ENCODE measurements at places on chromosomes 16 and 17. TPM values are rescaled to one million over a fixed set of nuclear protein-coding genes. Genes with fewer than 3 reads are reported as not detected.

DNA sequence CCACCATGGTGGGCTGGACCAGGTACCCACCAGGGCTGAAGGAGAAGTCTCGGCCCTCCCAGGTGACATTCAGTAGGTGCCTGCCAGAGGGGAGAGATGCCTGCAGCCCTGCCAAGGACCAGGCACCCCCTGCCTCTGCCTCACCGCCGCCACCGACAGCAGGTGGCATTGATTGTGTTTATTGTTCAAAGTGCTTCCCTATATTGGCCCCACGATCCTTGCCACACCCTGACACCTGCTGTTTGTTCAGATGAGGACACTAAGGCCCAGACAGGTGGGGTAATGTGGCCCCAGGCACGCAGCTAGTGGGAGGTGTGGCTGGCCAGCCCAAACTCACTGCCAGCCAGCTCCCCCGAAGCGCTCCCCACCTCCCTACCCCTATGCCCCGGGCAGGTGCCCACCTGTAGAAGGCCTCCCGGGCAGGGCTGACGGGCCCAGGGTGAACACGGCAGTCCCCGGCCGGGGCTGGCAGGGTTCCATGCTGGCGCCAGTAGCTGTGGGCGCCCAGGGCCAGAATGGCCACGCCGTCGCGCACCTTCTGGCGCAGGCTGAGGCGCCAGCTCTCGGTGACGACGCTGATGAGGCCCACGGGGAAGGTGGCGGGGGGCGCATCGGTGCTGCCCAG, 8.0 kb downstream of the GRIN2C start:
- no peak for DNase-seq
- no peak overlapping the region for H3K27ac ChIP-seq
- H3K4me3 ChIP-seq = no peak overlapping the region

GRCh38 chr17:4970273-4970672, 2.7 kb upstream of the SPAG7 start:
- peaks cover 25% of the 10 kb centered on the region for H3K4me1 ChIP-seq
- H3K36me3 ChIP-seq = no peaks in the 10 kb centered on the region
- no peaks in the 10 kb centered on the region for H3K27me3 ChIP-seq
- peak overlapping the region; percentile 95 for H3K27ac ChIP-seq
- DNase-seq = no peak

DNA sequence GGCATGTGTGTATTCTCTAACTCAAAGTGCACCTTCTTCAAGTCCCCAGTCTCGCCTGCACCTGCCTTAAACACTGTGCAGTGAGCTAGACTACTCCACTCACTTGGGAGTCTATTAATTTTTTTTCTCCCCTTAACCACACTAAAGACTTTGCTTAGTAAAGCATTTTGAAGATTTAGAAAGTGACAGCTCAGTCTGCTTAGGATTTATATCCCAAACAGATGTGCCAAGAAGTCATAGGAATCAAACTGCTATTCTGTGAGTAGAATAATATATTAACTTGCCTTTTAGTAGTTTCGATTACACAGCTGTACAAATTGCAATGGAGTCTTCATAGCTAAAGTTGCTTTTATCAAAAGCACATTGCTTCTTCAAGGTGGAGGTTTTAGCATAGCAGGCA, 47.2 kb upstream of the MED13 start:
- H3K36me3 ChIP-seq = no peaks in the 10 kb centered on the region
- no peaks in the 10 kb centered on the region for H3K27me3 ChIP-seq
- H3K27ac ChIP-seq = no peak overlapping the region
- DNase-seq = no peak
- no peak overlapping the region for H3K4me3 ChIP-seq
- peaks cover 4% of the 10 kb centered on the region for H3K4me1 ChIP-seq

DNA sequence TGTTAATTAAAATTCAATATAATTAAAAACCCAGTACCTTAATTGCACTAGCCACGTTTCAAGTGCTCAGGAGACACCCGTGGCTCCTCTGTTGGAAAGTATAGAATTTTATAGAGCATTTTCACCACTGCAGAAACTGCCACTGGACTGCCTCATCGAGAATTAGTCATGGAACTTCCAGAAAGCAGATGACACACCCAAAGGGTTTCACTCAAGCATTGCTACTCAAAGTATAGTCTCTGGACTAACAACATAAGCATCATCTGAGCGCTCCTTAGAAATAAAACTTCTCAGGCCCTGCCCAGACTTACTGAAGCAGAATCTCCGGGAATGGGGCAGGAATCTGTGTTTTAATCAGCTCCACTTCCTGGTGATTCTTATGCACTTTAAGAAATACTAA, 63.5 kb upstream of the GPR139 start:
- no peak for DNase-seq
- no peak overlapping the region for H3K4me3 ChIP-seq
- H3K27ac ChIP-seq = no peak overlapping the region
- no peaks in the 10 kb centered on the region for H3K36me3 ChIP-seq

DNA sequence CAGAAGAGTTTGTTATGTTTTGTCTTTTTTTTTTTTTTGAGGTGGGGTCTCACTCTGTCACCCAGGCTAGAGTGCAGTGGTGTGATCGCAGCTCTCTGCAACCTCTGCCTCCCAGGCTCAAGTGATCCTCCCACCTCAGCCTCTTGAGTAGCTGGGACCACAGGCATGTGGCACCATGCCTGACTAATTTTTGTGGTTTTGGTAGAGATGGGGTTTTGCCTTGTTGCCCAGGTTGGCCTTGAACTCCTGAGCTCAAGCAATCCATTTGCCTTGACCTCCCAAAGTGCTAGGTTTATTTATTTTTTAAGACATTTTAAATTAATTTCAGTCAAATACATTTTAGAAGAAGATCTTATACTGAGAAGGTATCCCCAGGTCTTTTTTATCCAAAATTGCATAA, 366.7 kb downstream of the KCNJ2 start:
- H3K27me3 ChIP-seq = 0 out of 2 replicates have a peak, but pooled peaks cover 5% of the 10 kb centered on the region
- H3K4me3 ChIP-seq = no peak overlapping the region
- no peaks in the 10 kb centered on the region for H3K36me3 ChIP-seq
- DNase-seq = no peak
- H3K4me1 ChIP-seq = no peaks in the 10 kb centered on the region

NPIPA1 gene
- total RNA-seq = 109 TPM

CLEC18A gene
- total RNA-seq = 1.3 TPM

Measured in PC-9 (cell line).